ENCODE measurements at places on chromosomes 12 and 14.

DNA sequence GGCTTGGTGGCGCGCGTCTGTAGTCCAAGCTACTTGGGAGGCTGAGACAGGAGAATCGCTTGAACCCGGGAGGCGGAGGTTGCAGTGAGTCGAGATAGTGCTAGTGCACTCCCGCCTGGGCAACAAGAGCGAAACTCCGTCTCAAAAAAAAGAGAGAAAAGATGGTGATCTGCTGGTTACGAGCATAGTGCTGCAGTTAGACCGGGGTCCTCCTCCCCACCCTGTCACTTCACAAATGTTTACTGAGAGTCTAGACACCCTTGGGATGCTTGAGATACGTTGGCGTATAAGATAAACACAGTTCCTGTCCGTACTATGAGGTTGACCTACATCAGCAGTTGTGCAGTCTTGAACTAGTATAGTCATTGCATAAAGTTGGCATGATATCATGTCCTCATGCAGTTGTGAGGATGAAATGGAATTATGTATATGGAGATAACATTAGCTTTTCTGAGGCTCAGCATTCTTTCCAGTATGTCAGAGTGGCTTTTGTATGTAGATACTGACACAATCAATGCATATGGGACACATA is 787 bp downstream of the ACAD10 start:
- peak; percentile 9 for DNase-seq

DNA sequence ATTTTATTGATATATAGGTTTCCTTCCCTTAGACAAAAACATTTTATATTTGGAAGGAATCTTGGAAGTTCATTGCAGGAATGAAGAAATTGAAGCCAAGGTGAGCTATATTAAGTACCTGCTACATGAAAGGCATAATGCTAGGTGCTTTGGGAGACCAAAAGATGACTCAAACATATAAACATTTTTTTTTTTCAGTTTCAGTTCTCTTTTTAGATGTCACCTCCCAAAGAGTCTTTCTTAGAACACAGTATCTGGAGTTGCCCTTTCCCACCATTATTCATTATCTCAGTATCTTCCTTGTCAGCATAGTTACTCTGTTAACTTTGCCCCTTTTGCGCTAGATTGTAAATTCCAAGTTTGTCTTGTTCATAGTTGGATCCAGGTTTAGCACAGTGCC is 1.1 kb downstream of the LIN52 start:
- DNase-seq = no peak

DNA sequence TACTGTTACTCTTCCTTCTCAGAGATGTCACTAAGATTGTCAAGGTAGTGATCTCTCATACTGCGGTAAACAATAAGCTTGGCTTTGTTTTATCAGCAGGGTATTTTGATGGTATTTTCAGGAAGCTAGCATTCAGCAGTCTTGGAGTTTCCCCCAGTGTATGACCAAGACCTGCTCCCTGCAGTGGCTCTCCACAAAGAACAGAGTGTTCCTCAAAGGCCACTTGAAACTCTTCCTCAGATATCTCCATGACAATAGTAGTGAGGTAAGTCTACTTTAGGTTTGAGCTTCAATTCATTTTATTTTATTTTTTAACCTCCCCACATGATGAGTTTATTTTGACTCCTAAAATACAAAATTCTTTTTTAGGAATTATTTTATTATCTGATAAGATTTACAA is 74.0 kb upstream of the G2E3 start:
- no peak for DNase-seq

- no peak for DNase-seq
Measured at GRCh38 chr12:121524196-121524916, 56.5 kb downstream of the KDM2B start.

GRCh38 chr14:60632777-60633176 is 16.5 kb downstream of the SIX1 start:
- DNase-seq = no peak

DNA sequence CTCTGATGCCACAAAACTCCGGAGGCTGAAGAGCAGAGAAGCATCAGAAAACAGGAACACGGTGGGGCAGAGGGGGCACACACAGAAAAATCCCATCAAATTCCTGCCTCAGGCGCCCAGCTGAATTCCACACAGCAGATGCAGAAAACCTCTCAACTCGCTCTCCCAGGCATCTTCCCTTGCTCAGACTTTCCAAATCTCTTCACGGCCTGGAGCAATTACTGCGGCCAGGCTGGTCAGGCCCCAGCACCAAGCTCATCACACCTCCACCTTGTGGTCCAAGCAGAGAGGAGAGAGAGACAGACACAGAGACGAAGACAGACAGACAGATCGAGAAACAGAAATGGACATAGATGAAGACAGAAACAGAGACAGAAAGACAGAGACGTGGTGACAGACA is 89.0 kb downstream of the NCOR2 start:
- DNase-seq = no peak

- DNase-seq = no peak
Measured at GRCh38 chr12:31525496-31526157, 65.3 kb downstream of the DENND5B start.

DNA sequence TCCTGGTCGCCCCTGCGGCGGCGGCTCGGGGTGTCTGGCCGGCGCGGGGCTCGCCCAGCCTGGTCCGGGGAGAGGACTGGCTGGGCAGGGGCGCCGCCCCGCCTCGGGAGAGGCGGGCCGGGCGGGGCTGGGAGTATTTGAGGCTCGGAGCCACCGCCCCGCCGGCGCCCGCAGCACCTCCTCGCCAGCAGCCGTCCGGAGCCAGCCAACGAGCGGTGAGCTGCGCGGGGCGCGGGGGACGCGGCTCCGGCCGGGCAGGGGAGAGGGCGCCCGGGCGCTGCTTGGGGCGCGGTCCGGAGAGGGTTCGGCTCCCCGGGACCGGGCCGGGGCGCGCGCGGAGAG is at the start of gene LGALS3:
TSS of gene LGALS3 (plus strand) at position 167 of the 342 bp plus-strand sequence. CDS start 8,122 bp downstream, outside the sequence.
- DNase-seq = peak; percentile 20

DNA sequence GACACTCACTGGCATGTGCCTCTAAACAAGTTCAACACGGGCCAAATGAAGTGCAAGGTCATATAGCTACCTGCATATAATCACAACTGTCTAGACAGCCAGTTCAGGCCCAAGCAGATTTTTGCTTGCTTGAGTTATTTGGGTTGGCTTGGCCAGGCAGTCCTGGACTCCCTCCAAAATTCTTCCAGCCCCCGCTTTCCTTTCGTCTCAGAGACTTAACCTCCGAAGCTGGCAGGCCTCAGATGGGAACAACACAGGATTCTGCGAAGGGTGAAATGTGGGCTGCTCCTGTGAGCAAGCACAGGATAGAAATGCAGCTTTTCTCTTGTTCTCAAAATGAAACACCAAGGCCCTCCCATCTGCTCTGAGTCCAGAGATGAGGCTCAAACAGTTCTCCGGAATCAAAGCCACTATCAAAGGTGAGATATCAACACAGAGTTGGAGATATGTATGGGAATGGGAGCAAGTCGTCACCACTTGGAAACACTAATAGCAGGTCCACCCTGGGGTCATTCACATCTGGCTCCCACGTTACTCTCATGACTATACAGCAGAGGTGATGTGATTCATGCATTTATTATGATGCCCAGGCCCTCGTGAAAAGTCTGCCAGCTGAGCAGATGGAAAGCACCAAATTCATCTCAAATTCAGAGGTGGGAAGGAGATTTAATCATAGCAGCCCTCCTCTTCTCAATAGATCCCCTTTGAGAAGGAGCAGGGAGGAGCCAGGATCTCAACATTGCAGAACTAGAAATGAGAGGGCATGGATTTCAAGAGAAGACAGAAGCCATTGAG is 389.8 kb downstream of the NUAK1 start:
- no peak for DNase-seq

DNA sequence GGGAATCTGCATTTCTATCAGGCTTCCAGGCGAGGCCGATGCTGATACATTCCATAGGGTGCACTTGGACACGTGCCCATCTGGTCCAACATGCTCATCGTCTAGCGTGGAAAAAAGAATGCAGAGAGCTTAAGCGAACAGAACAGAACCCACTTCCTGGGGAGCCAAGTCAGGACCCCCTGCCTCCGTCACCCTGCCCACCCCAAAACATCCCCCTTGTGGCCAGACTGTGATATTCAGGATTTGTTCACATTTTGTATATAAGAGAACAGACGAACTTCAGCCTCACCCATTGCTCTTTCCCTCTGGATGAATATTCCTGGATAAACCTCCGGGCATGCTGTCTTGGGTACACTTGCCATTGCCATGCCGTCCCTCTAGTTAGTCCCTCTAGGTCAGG is 4.3 kb upstream of the PIWIL1 start:
- DNase-seq = no peak

DNA sequence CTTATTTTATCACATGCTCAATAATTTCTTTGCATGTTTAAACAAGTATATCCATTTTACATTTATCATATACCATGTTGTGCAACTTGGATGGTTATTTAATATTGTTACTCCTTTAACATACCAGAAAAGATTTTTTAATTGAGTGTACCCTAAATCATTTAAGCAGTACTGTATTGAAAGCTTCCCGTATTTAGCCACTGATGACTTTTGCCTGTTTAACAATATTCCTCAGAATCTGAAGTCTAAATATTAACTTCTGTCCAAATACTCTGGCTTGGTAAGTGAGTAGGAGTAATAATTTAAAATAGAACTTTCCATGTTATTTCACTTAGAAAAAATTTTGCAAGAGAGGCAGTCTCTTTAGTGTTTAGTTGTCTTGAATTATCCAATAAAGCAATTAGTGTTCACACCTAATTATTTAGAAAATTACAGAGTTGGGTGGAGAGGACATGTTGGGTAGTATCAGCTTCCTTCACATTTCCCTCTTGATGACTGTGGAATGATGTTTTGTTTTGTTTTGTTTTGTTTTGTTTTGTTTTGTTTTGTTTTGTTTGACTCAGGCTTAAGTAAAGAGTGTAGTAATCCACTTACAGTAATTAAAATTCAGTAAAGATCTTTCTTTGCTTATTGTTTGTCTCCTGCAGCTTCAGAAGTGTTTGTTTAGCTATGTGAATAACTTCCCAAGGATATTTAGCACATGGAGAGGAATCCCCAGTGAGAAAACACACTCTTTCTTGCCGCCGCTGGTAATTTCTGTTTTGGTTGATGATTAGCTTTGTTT is 59.5 kb downstream of the DAAM1 start:
- DNase-seq = no peak

DNA sequence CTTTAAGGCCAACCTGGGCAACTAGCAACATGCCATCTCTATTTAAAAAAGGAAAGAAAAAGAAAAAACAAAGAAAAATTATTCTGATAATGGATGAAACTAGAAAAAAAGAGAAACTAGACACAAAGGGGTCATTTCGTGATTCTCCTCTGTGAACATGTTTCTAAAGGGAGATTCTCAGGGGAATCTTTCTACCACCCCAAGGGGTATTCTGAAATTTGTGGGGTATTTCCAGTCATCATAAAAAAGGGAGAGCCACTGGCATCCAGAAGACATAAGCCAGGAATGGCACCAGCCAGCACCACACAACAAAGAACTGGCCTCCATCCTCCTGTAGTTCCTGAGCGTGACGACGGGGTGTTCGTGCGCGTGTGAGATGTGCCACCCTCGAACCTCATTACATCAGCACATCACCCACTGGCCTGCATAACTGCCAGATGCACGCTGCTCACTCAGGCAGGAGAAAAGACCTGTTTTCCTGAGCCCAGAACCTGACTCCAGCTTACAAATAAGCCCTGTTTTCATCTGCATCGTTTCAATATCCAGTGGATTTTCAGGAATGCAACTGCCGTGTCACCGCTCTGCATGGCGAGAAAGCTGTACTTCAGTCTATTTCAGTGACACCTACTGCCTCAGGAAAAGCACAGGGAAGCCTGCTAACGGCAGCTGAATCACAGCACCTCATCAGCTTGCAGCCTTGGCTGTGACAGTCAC is 23.9 kb downstream of the STX2 start:
- no peak for DNase-seq

DNA sequence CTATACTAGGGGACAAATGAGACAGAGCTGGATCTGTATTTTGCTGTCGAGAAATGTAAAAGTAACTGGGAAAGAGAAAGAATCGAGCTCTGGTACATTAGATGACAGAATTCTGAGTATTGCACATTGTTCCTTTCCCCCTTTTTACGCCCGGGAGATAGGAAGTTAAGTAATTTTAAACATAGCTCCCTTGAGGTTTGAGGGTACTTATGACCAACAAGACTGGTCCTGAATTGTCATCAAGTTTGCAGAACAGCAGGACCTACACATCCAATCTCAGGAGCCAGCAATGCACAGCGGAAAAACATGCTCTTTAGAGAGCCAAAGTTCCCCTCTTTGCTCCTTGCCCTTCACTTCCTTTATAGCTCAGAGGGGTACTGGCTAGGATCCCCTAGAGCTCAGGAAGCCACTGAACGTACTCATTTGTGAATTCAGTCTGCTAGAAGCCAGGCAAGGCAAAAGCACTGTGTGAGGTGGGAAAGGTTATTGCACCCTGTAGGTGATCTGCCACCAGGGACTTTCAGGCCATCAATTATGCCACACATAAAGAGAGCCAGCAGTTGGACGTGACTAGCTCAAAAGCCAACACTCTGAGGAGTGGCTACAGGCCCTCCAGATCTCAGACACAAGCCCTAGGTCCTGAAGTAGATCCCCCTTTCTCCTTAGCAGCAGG is 333.8 kb downstream of the KCNH5 start:
- DNase-seq = no peak

GRCh38 chr14:39322807-39323206 is 89.1 kb downstream of the MIA2 start:
- no peak for DNase-seq

- no peak for DNase-seq
Measured at GRCh38 chr12:79691511-79692248, 916 bp upstream of the PAWR start.

GRCh38 chr14:60643141-60643462 is 6.2 kb downstream of the SIX1 start:
- DNase-seq = no peak

GRCh38 chr12:58656254-58657009 is 263.9 kb downstream of the LRIG3 start:
- DNase-seq = no peak

DNA sequence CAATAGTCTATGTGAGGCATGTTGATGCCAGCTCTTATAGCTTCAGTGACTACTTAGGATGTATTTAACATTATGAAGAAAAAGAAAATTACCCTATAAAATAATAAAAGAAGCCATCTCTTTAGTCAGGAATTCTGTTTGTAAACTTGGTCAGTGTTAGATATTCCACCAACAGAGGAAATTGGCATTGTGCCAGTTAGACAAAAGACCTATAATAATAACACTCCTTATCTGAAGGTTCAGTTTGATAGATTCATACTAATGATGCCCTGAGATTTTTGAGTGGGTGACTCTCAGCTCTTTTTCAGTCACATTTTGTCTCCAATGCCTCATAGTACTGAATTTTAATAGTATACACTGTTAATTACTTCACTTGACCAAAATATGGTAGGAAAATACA is 6.6 kb downstream of the SYT10 start:
- DNase-seq = no peak

GRCh38 chr14:77130386-77130785 is 11.2 kb downstream of the ZDHHC22 start:
- DNase-seq = no peak

DNA sequence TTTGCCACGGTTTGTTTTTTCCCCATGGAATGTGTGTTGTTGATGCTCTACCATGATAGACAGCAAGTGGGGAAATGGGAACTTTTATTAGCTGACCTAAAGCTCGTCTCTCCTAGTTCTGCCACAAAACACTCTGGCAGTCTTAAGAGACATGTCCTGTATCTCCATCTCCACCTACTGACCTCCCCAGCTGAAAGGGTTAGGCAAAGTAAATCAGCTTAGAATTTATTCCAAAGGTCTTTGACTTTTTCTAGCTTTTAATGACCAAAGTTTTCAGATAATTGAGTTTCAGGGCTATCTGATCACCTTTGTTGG is 9.4 kb upstream of the ADIPOR2 start:
- DNase-seq = no peak

Measured in CD4-positive, alpha-beta T cell treated with Interferon alpha-2 for 1 hour (primary cell).